ENCODE measurements at places on chromosomes 16 and 17.

- no peak for DNase-seq
Observed at GRCh38 chr17:67041941-67042899, 2.1 kb upstream of the CACNG1 start.

DNA sequence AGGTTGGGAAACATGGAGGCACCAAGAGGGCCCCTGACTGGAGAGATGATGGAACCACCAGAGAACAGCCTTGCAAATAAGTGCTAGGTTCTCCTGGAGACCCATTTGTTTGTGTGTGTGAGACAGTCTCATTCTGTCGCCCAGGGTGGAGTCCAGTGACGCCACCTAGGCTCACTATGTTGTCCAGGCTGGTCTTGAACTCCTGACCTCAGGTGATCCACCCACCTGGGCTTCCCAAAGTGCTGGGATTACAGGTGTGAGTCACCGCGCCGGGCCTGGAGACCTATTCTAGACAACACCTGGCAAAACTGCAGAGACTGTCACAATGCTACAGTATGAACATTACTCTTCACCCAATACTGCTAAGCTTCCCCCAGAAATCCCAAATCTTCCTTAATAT is 1.5 kb downstream of the NPLOC4 start:
- DNase-seq: no peak

DNA sequence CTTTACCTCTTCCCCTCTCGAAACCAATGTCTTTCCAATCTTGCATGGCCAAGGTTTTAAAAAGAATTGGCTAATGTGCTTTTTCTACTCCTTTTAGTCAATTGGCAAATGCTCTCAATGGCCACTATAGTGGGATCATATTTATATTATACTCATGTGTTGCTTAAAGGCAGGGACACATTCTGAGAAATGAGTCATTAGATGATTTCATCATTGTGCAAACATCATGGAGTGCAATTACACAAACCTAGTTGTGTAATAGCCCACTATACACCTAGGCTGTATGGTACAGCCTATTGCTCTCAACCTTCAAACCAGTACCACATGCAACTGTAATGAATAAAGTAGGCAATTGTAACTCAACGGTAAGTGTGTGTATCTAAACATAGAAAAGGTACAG is 180.9 kb downstream of the HS3ST3A1 start:
- no peak for DNase-seq

- no peak for DNase-seq
Observed at GRCh38 chr16:11734025-11734652, 8.5 kb downstream of the TXNDC11 start.

- DNase-seq: no peak
Observed at GRCh38 chr16:2715519-2715918, 4.5 kb downstream of the PRSS27 start.

- no peak for DNase-seq
Observed at GRCh38 chr17:71337938-71338337, 782.9 kb upstream of the SOX9 start.

DNA sequence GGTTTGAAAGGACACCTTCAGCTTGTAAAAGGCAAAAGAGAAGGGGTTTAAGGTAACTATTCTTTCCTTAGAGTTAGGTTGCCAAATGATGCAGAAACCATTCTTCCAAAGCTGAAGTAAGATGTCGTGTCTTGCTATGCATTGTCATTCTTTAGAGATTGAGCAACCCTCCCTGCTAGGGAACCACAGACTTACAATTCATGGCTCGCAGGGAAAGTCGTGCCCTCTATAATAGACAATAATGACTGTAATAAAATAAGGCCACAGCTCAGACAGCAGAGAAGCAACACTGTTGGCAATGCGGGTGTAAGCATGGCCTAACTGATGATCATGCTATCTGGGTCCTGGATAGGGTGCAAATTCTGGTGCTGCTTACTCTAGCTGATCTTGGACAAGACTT is 129.6 kb upstream of the CDH13 start:
- no peak for DNase-seq

DNA sequence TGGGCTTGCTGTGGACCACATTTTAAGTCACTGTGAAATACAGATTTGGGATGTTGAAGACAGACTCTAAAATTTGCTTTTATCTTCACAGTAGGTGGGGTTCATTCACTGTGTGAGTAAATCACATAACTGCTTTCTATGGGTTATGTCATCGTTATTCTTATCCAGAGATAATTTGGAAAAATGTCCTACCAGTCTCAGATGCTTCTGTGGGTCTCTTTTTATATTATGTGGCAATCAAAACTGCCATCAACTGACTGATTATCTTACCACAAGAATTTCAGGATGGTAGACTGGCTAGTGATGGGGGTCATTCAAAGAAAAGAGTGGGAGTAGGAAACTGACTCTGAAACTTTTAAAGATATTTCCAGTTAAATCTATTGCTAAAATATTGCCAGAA is 3.1 kb downstream of the HSBP1 start:
- DNase-seq: no peak

DNA sequence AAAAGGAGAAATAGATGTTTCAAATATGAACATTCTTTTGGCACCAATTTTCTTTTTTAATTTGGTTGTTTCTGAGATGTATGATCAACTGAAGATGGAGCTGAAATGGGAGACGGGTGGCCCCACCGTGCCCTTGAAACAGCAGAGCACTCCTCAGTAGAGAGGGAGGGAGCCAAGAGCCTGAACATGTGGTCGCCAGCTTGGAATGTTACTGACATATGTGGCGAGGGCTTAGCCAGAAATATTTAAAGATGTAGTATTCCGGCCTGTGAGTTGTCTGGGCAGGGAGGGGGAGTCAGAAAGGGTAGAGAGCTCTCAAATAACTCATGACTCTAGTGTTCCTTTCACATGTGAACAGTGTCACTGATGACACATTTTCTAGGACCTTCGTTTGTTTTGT is 13.3 kb upstream of the MRC2 start:
- DNase-seq: no peak

DNA sequence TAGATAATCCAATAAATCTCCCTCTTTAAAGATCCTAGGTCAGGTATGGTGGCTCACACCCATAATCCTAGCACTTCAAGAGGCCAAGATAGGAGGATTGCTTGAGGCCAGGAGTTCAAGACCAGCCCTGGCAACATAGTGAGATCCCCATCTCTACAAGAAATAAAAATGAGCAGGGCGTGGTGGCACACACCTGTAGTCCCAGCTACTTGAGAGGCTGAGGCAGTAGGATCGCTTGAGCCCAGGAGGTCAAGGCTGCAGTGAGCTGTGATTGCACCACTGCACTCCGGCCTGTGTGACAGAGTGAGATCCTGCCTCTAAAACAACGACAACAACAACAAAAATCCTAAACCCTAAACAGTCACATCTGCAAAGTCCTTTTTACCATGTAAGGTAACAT is 2.0 kb upstream of the CCL22 start:
- no peak for DNase-seq

- no peak for DNase-seq
Observed at GRCh38 chr17:9533441-9533840, 42.2 kb downstream of the STX8 start.

DNA sequence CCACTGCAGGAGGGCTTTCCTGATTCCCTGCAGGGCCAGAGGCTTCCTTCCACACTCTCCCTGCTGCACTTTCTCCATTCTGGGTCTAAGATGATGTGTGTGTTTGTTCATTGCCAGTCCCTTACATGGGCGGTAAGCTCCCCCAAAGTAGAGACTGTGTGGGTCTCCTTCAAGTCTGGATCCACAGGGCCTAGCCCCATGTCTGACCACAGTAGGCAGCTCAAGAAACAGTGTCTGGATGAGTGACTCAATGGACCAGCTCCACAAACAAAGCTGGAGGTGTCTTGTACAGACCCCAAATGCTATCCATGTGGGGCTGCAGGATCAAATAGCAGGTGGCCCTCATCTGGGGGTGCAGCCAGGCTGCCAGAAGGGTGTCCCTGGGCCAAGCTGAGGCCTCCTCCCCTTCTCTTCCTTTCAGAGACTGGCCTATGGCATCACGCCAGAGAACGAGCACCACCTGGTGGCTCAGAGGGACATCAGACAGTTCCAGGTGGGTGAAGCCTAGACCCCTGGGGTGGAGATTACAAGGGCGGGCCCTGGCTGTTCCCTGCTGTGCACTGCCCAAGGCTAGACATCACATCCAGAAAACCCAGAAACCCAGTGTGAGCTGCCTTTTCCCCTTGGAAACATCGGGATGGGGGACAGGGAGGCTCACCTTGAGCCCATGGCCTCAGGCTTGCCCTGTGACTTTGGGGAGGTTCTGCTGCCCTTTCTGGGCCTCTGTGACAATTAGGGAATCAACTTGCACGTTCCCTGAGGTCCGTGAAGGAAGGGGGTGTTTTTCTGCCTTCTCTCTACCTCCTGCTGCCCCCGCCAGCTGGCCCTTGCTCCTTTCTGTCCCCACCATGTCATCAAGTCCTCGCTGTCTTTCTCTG is 45.9 kb downstream of the SLC6A2 start:
- no peak for DNase-seq

GRCh38 chr17:10050597-10051101 is 145.6 kb upstream of the RCVRN start:
- DNase-seq: no peak

DNA sequence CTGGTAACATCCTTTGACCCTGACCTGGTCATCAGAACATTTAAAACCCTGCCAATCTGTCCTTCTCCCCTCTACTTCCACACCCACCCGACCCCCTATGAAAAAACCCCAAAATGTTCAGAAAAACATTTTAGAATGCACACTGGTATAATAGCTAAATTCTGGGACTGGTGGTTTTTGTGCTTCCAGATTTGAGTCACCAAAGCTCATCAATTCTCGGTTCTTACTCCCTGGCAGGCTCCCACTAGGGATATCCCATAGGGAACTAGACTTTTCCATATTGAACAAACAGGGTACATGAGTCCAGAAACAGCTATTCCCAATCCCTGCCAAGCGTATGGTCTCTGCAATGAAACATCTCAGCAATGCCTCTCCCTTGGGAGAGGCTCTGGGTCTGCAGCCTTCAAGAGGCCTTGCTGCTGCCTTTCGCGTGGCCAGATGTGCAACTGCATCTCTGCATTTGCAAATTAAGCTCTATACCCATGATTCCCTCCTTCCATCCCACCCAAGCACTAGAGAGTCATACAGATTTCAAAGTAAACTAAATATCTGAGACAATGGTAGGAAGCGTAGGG is 67.7 kb downstream of the SMG6 start:
- DNase-seq: no peak

GRCh38 chr17:68531252-68531651 is 19.0 kb downstream of the PRKAR1A start:
- no peak for DNase-seq

DNA sequence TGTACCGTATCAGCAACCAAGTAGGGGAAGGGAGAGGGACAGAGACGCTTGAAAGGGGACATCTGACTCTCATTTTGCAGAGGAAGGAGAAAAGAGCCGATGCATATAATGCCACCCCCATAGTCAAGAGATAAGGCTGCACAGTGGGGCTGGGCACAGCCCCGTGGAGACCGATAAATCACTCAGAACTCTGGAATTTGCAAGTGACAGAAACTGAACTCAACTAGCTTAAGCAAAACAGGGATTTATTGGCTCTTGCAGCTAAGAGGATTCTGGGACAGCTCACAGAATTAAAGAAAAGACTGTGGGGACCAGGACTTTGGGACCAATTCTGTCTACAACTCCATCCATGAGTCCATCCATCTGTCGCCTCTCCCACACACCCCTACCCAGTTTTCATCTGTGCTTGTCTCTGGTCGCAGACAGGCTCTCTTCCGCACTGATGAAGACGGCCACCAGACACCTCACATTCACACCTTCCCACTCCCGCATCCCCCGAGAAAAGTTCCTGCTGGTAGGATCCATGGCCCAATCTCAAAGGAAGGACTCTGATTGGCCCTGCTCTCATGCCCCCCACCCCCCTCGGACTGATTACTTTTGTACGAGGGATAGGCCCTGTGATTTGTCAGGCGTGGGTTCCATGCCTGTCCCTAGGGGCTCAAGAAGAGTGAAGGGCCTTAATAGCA is 105.9 kb upstream of the RPL38 start:
- no peak for DNase-seq

DNA sequence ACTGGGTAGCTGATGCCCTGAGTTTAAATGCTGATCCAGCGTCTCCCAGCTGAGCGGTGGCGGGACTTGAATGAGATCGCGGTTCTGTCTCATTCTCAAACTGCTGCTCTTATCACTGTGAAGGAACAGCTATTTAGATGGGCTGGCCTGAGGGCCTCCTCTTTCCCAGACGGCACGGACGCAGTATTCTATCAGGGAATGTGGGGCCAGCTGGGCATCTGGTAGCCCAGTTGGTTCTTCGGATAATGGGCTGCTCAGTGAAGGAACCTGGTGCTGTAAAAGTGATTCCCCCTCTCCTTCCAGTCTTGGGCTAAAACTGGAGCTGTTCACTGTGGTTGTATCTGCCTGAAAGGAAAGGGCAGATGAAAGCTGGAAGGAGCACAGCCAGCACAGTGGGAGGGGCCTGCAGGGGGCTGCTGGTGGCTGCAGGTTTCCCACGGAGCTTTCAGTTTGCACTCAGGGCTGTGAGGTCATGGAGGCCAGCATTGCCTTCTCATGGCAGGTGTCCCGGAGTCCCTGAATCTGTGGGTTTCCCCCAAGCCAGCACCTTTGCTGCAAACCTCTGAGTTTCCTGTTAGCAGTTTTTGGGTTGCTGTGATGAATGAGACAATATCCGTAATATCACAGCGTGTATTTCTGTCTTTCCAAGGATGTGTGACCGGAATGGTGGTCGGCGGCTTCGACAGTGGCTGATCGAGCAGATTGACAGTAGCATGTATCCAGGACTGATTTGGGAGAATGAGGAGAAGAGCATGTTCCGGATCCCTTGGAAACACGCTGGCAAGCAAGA is 3.6 kb downstream of the IRF8 start:
- DNase-seq: no peak

DNA sequence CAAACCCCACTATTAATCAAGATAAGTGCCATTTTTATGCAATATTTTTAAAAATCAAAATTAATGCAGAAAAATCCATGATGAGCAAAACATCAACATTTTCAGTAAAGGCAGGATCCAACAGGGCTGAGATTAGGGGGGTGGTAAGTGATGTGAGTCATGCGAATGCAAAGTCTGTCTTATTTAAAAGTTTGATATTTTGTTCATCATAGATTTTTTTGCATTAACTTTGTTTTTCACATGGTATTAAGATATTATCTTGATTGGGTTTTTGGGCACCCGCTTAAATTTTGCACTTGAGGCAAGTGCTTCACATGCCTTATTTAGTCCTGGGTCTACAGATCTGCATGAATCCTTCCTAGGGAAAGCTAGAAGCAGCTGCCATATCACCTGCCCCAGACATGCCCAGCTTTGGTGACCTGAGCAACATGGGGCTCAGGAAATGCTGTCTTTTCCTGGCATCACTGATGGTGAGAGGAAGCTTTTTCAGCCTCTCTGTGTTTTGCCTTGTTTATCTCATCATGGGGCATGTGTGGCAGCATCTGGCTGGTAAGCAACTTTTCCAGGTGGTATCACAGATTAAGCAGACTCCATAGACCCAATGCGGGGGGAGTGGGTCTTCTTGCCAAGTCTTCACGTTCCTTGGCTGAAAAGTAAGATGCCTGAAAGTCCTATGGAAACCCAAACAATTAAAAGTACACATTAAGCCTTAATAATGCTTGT is 57.6 kb upstream of the NFAT5 start:
- no peak for DNase-seq

DNA sequence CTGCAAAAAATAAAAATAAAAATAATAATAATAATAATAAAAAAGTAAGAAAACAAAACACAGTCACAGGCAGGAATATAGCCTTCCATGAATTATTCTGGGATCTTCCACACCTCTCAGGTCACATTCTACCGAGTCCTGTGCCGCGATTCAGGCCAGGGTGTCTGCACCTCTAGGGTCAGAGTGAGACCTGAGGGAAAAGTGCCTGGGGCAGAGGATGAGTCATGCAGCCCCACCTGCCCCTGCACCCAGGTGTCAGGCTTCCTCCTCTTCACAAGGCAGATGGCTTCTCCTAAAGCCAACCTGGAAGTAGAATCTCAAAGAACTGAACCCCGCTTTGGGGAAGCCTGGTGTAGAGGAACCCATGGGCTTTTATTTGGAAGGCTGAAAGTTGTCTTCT is 283.7 kb downstream of the CPPED1 start:
- DNase-seq: no peak
